ENCODE measurements at places on chromosomes 7 and 10. TPM values are rescaled to one million over a fixed set of nuclear protein-coding genes. Genes with fewer than 3 reads are reported as not detected.

The LLCFC1 gene
- total RNA-seq, result not detected

The MDFIC gene
- total RNA-seq, result 19.9 TPM

The FANK1 gene
- 0.35 TPM for total RNA-seq

The TIMM23B gene
- total RNA-seq, result 15.8 TPM

DNA sequence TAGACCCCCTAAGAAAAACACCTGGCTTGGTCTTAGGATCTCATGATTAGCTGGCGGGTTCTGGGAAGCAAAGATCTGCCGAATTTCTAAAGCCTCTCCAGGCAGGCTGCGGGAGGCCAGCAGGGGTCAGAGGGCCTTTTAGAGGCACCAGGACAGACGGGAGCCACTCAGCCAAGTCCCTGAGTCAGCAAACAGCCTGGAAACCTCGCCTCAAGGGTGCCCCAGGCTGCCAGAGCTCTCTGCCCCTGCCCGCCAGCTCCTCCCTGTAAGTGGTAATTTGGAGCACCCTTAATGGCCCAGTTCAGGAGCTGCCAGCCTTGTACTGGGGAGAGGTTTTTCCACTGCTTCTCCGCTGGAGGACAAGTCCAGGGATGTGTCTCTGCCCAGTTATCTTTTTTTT is 88.7 kb downstream of the HIP1 start:
- DNase-seq, result no peak

DNA sequence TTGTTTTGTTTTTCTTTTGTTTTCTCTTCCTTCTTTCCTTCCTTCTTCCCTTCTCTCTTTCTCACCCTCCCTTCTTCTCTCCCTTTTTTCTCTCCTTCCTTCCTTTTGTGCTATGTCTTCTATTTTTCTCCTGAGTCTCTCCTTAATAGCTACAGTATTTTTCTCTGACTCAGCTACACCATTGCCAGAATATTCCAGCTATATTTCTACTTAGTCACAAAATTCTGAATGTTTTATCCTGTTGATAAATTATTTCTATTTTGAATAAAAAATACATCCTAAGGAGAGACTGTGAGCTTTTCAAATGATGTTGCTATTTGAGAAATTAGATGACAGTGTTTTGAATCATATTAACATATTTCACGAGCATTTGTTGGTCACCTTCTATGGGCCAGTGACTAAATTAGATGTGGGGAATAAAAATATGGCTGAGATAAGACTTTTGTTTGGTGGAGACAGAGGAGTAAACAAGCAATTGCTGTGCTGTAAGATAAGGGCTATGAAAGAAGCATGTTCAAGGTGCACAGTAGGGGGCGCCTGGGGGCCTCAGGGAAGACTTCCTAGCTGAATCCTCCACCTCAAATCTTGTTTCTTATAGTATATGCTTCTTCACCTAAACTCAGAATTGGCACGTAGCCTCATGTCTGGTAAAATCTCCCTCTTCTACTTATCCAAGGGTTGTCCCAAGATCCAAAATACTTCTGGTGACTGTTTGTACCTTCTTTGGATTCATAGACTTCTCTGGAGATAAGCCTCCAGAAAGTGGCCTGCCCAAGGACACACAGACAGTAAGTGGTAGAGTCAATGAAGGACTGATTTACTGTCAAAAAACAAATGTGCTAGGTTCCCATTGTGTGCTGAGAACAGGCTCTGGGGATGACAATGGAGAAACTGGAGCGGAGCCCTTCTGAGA is 115.5 kb upstream of the CREB5 start:
- DNase-seq, result peak; percentile 38

Measured in left ventricle myocardium superior (tissue), 1 donor.